Amniotic stem cell (primary cell): ENCODE measurements at places on chromosomes 4 and X.

- DNase-seq = no peak
These were observed 83.2 kb upstream of the ARHGAP24 start for GRCh38 chr4:85391589-85392410.

- DNase-seq = no peak
These were observed 24.0 kb upstream of the ANXA3 start for GRCh38 chr4:78527555-78527954.

DNA sequence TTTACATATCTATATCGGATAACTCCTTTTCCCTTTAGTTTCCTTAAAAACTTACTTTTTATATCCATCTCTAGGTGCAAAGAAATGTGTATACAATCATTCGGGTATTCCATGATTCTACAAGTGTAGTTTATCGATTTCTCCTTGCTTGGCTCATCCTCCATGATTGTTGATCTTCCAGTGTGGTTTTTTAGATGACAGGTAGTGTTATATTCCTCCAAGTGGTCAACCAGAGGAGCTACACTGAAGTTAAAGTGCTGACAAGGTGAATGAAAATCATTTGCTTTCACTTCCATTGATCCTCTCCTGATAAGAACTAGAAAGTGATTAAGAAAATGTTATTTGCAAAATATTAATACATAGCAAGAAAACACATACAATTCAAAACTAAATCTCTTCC lies 38.5 kb downstream of the TMEM156 start:
- no peak for DNase-seq

DNA sequence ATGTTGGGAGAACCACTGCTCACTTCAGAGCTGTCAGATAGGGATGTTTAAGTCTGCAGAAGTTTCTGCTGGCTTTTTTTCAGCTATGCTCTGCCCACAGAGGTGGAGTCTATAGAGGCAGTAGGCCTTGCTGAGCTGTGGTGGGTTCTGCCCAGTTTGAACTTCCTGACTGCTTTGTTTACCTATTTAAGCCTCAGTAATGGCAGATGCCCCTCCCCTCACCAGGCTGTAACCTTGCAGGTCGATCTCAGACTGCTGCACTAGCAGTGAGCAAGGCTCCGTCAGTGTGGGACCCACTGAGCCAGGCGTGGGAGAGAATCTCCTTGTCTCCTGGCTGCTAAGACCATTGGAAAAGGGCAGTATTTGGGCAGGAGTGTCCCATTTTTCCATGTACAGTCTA lies 36.8 kb downstream of the AFM start:
- no peak for DNase-seq
